ENCODE measurements at places on chromosomes 5 and 9.
A peak's percentile ranks its signal among the peaks of the same experiment; 100 is the strongest.

- no peak for DNase-seq
- H3K36me3 ChIP-seq = no peaks in the 10 kb centered on the region
- no peaks in the 10 kb centered on the region for H3K27me3 ChIP-seq
Measured at GRCh38 chr9:567128-567746, 274.3 kb upstream of the DMRT1 start.

DNA sequence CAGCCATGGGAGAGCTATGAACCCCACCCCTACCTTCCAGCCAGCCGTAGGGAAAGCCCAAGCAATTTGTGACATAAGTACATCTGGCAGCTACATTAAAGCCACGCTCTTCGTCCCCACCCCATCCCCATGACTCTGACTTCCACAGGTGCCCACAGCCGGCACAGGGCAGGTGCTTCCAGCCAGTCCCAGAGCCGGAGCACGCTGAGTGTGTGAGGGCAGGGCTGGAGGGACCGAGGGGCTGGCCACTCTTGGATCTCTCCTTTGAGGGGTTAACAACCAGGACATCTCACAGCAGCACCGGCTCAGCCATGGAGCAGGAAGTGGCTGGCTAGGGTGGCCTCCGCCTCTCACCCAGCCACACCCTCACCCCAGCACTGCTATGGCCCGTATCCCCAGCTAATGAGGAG is 2.4 kb upstream of the FAM78A start:
- DNase-seq = peak; percentile 17
- H3K27me3 ChIP-seq = peaks cover 36% of the 10 kb centered on the region
- no peaks in the 10 kb centered on the region for H3K4me1 ChIP-seq
- H3K36me3 ChIP-seq = no peaks in the 10 kb centered on the region
- H3K4me3 ChIP-seq = no peak overlapping the region

- no peak overlapping the region for H3K4me3 ChIP-seq
- H3K36me3 ChIP-seq = peaks cover 41% of the 10 kb centered on the region
- no peak for DNase-seq
Measured at GRCh38 chr9:109422641-109423040, 75.5 kb downstream of the PTPN3 start.

GRCh38 chr9:93865245-93865644 is 89.9 kb downstream of the BARX1 start:
- no peak for DNase-seq
- H3K36me3 ChIP-seq = no peaks in the 10 kb centered on the region
- H3K4me3 ChIP-seq = no peak overlapping the region
- H3K27me3 ChIP-seq = peaks cover 91% of the 10 kb centered on the region

DNA sequence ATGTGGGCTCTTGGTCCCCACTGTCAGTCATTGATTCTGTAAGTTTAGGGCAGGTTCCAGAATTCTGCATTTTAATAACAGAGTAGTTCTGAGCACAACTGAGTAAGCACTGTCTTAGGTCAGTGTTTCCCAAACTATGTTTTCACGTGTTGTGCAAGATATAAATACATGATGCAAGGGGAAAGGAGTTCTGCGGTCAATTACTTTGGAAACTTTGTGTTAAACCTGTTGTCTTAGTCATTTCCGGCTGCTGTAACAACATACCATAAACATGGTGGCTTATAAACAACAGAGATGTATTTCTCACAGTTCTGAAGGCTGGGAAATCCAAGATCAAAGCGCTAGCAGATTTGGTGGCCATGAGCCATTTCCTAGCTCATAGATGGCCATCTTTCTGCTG is 69.8 kb downstream of the EQTN start:
- no peaks in the 10 kb centered on the region for H3K27me3 ChIP-seq
- no peak overlapping the region for H3K27ac ChIP-seq
- no peak overlapping the region for H3K4me3 ChIP-seq

DNA sequence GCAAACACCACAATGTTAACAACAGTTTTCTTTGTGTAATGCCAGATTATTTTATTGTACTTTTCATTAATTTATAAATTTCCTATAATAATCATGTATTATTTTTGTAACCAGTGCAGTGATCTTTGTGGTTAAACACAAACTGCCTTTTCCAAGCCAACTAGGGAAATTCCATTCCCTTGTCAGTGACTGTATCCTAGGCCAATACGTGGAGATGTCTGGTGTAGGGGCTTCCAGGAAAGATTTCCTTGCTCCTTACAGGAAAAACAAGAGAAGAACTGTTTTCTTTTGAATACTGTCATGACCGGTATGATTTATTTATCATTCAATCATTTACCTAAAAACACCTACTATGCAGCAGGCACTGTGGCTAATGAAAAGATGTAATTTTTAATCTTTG is 31.4 kb downstream of the FANCC start:
- H3K4me1 ChIP-seq = peaks cover 14% of the 10 kb centered on the region
- no peaks in the 10 kb centered on the region for H3K36me3 ChIP-seq
- no peak for DNase-seq
- no peak overlapping the region for H3K27ac ChIP-seq
- H3K4me3 ChIP-seq = no peak overlapping the region
- H3K27me3 ChIP-seq = no peaks in the 10 kb centered on the region

GRCh38 chr5:147704544-147704943 is 78.0 kb downstream of the JAKMIP2 start:
- H3K4me1 ChIP-seq = no peaks in the 10 kb centered on the region
- no peaks in the 10 kb centered on the region for H3K36me3 ChIP-seq
- H3K4me3 ChIP-seq = no peak overlapping the region
- H3K27ac ChIP-seq = no peak overlapping the region
- DNase-seq = no peak

DNA sequence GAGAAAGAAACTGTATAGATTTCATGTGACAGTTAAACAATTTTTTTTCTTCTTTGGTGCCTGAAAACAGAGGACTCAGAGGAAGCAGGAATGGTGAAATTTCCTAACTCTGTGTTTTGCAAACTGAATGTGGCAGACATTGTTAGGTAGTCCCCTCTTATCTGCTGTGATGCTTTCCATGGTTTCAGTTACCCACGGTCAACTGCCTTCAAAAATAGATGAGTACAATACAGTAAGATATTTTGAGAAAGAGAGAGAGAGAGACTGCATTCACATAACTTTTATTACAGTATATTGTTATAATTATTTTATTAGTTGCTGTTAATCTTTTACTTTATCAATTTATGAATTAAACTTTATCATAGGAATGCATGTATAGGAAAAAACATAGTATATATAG is 627.2 kb downstream of the CCDC171 start:
- DNase-seq = no peak
- no peaks in the 10 kb centered on the region for H3K4me1 ChIP-seq
- no peak overlapping the region for H3K27ac ChIP-seq
- H3K4me3 ChIP-seq = no peak overlapping the region

- H3K36me3 ChIP-seq = no peaks in the 10 kb centered on the region
- H3K27ac ChIP-seq = no peak overlapping the region
- no peaks in the 10 kb centered on the region for H3K4me1 ChIP-seq
- H3K27me3 ChIP-seq = no peaks in the 10 kb centered on the region
Measured at GRCh38 chr5:153437251-153437650, 53.2 kb upstream of the GRIA1 start.

DNA sequence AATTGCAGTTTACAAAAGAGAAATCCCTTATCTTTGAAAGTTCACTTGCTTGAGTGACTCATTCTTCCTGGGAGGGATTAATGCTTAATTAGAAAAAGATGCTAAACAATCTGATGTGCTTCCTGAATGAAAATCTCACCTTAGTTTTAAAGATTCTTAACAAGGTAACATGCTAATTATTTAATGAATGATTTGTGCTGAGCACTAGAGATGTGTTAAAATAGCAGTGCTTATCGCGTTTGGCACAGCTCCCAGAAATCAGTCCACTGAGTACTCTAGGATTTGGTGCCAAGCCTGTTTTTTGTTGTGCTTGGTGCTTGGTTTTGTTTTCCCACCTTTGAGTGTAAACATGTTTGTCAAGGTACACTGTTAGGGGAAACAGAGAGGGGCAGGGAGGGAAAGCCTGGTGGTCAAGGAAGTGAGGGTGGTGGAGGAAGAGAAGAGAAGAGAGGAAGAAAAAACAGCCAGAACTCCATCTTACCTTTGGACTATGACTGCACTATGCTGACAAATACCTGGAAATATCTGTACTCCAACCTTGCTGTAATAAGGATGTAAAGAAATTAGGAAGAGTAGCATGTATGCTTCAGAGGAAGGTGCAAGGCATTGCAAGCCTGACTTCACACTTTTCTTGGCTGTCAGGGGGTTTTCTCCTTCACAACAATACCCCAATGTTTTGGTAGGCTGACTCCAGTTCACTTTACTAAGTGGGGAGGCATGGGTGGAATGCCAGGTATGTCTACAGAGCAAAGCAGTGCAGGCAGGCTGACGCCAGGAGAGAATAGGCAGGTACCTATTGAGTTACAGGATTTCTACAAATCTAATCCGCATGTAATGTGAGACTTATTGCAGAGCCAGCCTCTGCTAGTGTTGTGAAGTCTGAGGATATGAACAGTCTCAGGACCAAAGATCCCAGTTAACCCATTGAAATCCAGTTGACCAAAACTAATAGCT is 157.2 kb upstream of the ISL1 start:
- H3K27me3 ChIP-seq = no peaks in the 10 kb centered on the region
- H3K27ac ChIP-seq = 0 out of 2 replicates have a peak overlapping the region, but pooled peaks have one; percentile 3
- H3K36me3 ChIP-seq = no peaks in the 10 kb centered on the region
- no peak overlapping the region for H3K4me3 ChIP-seq

- DNase-seq = no peak
- no peaks in the 10 kb centered on the region for H3K36me3 ChIP-seq
- H3K4me3 ChIP-seq = no peak overlapping the region
- no peaks in the 10 kb centered on the region for H3K4me1 ChIP-seq
- H3K27ac ChIP-seq = no peak overlapping the region
Measured at GRCh38 chr5:127820910-127821553, 117.8 kb downstream of the CCDC192 start.

GRCh38 chr5:136014049-136015002 is 14.5 kb upstream of the TGFBI start:
- no peak overlapping the region for H3K27ac ChIP-seq
- no peak overlapping the region for H3K4me3 ChIP-seq
- H3K36me3 ChIP-seq = no peaks in the 10 kb centered on the region
- H3K4me1 ChIP-seq = peaks cover 59% of the 10 kb centered on the region
- DNase-seq = no peak
- H3K27me3 ChIP-seq = no peaks in the 10 kb centered on the region

GRCh38 chr9:100309992-100310391 is 42.8 kb downstream of the TEX10 start:
- no peaks in the 10 kb centered on the region for H3K27me3 ChIP-seq
- H3K36me3 ChIP-seq = peaks cover 44% of the 10 kb centered on the region
- DNase-seq = no peak
- no peak overlapping the region for H3K4me3 ChIP-seq
- no peak overlapping the region for H3K27ac ChIP-seq

GRCh38 chr9:127505396-127506116 is 54.2 kb downstream of the LRSAM1 start:
- H3K4me3 ChIP-seq = no peak overlapping the region
- DNase-seq = no peak
- no peak overlapping the region for H3K27ac ChIP-seq
- no peaks in the 10 kb centered on the region for H3K27me3 ChIP-seq
- no peaks in the 10 kb centered on the region for H3K4me1 ChIP-seq

DNA sequence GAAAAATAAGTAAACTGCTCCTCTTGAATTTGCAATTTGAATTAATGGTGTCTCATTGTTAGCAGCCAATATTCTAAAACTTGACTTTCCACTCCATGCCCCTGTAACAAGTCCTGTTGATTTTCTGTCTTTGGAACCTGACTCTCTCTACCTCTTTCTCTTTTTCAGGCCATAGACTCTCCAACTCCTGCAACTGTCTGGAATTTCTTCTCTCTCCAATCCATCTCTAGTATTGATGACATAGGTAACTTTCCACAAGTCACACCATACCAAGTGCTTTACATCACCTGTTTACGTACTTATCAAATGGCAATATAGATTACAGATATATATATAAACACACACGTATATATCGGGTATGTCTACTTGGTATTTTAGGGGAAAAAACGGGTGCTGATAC is 923 bp downstream of the C5orf34 start:
- H3K36me3 ChIP-seq = peaks cover 3% of the 10 kb centered on the region
- peak overlapping the region; percentile 73 for H3K4me3 ChIP-seq
- H3K4me1 ChIP-seq = peaks cover 22% of the 10 kb centered on the region
- no peak for DNase-seq
